Left ventricle myocardium superior (tissue), 1 donor: ENCODE measurements at places on chromosomes 12 and 14.

GRCh38 chr14:96297000-96297399 is 41.0 kb downstream of the BDKRB1 start:
- DNase-seq, result no peak

DNA sequence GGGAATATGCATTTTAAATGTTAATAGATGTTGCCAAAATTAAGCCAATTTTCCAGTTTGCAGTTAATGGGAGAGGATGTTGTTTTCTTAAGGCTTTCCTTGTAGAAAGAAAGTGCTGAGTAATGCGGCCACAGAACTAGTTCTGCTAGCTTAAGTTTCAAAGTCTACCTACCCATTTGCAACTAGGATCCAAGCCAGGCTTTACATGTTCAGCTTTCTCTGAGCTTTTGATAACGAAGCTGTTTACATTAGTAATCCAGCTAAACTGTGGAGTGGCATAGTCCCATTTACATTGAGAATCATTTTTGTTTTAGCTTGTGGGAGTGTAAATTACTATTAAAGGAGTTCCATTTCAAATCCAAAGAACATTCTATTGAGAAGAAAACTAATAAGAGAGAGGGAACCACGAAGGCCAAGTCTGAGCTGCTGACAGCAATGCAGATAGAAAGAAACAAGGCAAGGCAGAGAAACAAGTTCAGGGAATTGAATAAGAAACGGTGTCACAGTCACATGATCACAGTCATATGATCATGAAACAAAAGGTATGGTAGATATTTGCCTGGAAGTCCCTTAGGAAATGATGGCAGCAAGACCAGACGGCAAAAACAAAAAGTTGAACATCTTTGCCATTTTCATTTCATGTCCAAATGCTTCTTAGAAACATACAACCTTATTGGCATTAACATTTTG is 274.9 kb downstream of the PAWR start:
- no peak for DNase-seq

- DNase-seq, result no peak
These were observed 190.2 kb downstream of the FSCB start for GRCh38 chr14:44316647-44317440.

GRCh38 chr12:67916266-67916970 is 72.8 kb upstream of the IFNG-AS1 start:
- no peak for DNase-seq

GRCh38 chr14:65080960-65081747 is 21.2 kb downstream of the MAX start:
- no peak for DNase-seq

DNA sequence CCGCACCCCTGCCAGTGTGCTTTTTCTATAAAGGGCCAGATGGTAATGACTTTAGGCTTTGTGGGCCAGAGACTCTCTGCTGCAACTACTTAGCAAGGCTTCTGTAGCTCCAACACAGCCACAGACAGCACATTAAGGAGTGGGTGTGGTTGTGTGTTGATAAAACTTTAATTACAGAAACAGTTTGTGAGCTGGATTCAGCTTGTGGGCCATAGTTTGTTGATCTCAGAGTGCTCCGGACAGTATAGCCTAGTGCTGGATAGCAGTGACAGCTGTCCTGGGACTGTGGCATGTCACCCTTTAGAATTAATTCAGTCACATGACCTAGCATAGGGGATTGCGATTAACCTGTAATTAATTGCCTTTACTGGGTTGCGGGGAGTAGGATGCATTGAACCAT is 109.7 kb downstream of the ZNF664 start:
- no peak for DNase-seq

DNA sequence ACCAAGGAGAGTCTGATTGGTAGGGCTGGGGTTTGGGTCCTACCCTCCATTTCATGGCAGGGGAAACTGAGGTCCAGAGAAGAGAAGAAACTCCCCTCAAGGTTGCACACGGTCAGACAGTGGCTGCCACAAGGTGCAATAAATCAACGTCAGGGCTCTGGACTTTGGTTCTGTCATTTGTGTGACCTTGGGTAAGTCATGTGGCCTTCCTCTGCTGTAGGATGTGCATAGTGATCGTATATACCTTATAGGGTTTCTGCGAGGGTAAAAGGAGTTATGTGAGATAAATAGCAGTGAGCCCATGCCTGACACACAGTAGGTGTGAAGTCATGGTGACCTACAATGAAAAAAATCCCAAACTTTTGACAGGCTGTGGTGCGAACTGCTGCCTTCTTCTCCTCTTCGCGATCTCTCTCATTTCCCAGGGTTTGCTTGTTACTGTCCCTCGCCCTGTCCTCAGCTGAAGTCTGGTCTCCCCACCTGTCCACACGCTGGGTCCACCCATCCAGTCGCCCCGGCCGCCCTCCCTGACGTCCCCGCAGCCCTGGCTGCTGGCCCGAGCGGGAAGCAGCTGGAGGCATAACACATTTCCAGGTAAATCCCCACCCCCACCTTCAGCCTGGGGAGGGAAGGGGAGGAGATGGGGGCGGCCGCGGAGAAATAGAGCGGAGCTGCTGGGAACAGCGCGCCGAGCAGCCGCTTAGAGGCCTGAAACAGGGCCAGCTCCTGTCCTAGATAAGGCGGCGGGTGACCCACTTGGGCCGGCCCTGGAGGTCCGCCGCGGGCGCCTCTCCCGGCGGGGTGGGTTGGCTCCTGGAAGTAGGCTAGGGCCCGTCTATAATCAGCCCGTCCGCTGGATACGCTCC is 1.8 kb upstream of the FAM222A start:
- DNase-seq, result peak; percentile 72

GRCh38 chr14:105061428-105062047 is 3.7 kb downstream of the GPR132 start:
- peak; percentile 80 for DNase-seq

GRCh38 chr12:103854372-103854973 is 13.4 kb upstream of the NT5DC3 start:
- no peak for DNase-seq

- DNase-seq, result no peak
These were observed 15.0 kb downstream of the TBC1D15 start for GRCh38 chr12:71854594-71854993.

DNA sequence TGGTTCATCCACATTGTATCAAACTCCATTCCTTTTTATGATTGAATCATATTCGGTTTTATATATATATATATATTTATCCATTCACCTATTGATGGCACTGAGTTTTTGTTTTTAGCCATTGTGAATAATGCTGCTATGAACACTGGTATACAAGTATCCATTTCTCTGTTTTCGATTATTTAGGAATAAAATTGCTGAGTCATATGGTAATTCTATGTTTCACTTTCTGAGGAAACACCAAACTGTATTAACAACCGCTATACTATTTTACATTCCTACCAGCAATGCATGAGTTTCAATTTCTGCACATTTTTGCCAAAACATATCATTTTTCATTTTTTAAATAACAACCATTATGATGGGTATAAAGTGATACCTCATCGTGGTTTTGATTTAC is 104.7 kb downstream of the C12orf42 start:
- DNase-seq, result no peak

DNA sequence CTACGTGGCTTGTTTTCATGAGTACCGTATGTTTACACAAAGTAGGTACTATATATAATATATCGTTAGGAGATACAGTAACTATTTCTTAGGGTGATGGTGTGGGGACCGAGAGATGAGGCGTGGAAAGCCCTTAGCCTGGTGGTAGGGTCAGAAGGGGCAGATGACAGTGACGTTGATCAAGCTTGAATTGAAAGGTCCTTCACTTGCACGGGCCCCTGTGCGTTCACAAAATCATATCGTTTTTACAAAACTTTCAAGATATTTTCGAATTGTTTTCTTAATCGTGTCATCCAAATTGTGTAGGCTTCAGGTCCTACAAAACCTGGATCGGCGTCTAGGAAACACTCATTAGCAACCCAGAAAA is 881 bp upstream of the SOS2 start:
- no peak for DNase-seq

DNA sequence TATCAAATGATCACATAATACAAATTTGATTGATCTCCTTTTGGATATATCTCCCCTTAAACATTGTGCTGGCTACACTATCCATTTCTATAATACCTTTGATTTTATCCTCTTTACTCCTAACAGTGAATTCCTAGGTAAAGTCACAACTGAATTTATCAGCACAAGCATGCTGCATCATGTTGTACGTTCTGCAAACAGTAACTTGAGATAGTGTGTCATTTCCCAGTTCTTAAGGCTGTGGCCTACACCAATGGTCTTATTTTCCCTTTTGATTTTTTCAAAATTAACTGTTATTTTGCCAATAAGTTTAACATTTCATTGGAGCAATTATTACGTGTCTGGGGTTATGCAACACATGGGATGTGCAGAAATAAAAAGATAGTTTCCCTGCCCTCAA is 24.8 kb downstream of the PRKCH start:
- no peak for DNase-seq

DNA sequence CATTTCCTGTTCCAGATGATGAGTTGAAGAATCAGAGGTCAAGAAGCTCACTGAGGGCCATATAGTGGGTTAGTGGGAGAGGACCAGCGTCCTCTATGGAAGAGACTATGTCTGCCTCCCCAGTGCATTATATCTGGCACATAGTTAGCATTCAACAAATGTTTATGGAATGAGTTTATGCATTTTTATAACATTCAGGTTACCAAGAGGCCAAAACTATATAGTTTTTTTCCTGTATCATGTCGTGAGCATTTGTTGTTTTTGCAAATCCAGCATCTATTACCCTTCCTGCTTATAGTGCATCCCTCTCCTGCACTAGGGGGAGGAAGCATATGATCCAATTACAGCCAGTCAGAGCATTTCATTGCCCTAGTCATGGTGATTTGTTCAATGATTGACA is 60.6 kb downstream of the SUDS3 start:
- DNase-seq, result no peak
